Activated T-helper 2 cell treated with anti-CD3 and anti-CD28 coated beads, Interferon-gamma antibody, Interleukin-2, Interleukin-4, amounts not matched to agents 10 μg/mL and 5 μg/mL and 100 μg/mL, durations not matched to agents 14 hours and 24 hours and 36 hours (primary cell): ENCODE measurements at places on chromosomes 11 and 22. TPM values are rescaled to one million over a fixed set of nuclear protein-coding genes. Genes with fewer than 3 reads are reported as not detected.

The MB gene
- 0.50 and 0.67 TPM in 2 replicates for total RNA-seq

The GGTLC3 gene
- not detected in 2 replicates for total RNA-seq

- DNase-seq, result no peak
Measured at GRCh38 chr11:67600324-67601029, 6.3 kb upstream of the NDUFV1 start.

The SLC37A2 gene
- total RNA-seq, result 0.44 and 0.52 TPM in 2 replicates

The UPK3A gene
- total RNA-seq, result not detected in 2 replicates

GRCh38 chr22:26681395-26681821 is 24.0 kb downstream of the MIAT start:
- DNase-seq, result no peak

GRCh38 chr11:96178049-96178886 is 164.7 kb downstream of the MAML2 start:
- no peak for DNase-seq

DNA sequence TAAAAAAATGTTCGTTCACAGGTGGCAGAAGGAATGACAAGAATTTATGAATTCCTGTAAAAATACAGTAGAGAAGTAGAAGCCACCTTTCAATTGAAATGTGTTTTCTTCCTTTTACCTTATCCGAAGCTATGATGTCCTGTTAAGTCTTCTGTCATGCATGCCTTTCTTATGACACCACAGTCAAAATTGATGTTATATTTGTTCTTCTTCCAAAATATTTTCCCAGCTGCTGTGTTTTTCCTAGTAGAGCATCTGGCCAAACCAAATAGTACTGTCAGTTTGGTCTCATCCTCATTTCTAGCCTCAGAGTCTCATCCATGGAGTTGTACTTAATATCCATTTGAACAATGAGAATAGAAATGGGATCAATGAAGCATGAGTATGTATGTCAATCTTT is 206.1 kb downstream of the PGR start:
- no peak for DNase-seq

DNA sequence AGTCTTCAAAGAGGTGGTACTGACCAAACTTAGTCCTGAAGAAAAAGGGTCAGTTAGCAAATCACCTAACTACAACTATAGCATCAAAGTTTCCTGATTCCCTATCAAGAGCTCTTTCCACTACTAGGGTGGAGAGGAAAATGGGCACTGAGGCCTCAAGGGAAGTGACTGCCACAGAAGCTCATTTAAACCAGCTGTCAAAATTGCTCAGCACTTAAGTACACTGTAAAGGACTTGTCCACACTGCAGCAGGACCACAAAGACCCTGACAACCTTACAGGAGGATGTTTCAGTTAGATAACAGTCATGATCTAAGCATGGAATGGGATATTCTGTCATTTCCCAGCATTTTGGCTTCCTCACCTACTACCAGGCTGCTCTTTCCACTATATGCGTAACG is 33.0 kb downstream of the FAM168A start:
- DNase-seq, result no peak

The YPEL1 gene
- total RNA-seq, result 1.5 and 1.9 TPM in 2 replicates

The PIWIL4 gene
- 0.67 and 0.84 TPM in 2 replicates for total RNA-seq

DNA sequence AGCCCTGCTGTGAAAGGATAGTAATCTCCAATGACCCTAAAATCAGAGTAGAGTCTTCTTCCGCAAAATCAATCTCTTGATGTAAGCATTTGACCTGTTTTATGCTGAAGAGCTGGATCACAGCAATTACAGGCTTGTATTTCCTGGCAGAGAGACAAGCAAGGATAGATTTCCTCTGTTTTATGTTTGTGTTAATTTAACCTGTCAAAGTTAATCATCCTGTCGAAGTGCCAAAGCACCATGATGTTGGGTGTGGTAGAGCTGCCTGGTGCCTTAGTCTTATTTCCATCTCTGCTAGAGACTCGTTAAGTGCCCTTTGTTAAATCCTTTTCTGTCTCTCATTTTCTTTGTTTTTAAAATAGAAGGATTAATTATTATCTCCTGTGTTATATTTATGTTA is 248.1 kb downstream of the CNTN5 start:
- DNase-seq, result no peak

GRCh38 chr11:11430431-11430830 is 77.4 kb upstream of the CSNK2A3 start:
- no peak for DNase-seq

GRCh38 chr11:65918211-65919140 is at the start of gene C11orf68:
Gene C11orf68, minus strand, starts transcription at chr11:65919062. Its CDS starts 31 bp downstream, at chr11:65919031.
- no peak for DNase-seq

DNA sequence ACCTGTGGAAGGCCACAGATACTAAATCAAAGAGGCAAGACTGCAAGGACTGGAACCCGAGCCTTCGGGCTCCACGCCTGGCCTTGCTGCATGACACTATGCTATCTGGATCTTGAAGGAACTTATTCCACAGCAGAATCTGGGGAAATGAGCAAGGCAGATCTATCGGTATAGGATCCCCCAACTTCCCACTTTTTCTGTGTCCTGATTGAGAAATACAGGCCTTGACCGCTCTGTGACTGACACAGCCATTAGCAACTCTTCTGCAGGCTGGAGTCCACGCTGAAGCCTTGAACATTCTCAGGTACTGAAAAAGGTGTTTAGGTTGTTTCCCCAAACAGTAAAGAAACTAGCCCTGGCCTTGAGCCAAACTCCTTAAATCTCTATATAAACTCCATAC is 241.2 kb upstream of the NARS2 start:
- no peak for DNase-seq

- DNase-seq, result no peak
Measured at GRCh38 chr11:1256257-1257045, 33.6 kb downstream of the MUC5B start.

DNA sequence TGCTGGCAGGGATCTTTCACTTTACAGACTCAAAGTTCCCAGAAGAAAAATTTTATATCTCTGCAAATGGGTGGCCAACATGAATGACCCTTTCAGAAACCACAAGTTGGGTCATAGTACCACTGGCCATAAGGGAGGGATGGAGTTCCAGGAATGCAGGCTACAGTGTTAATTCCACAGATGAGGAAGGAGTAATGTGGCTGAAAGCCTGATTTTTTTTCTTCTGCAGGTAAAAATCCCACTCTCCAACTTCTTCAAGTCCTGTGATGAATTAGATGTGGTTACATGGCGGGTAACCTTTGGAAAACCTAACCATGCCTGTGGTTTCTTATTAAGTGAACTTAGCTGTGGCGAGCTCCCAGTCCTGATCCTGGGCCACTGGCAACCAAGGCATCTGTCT is 103.2 kb downstream of the SLC1A2 start:
- DNase-seq, result no peak

The ROM1 gene
- total RNA-seq, result 1.4 and 2.8 TPM in 2 replicates

The C11orf16 gene
- total RNA-seq, result not detected in 2 replicates

The TMPRSS6 gene
- total RNA-seq, result 9.2 and 10.2 TPM in 2 replicates

DNA sequence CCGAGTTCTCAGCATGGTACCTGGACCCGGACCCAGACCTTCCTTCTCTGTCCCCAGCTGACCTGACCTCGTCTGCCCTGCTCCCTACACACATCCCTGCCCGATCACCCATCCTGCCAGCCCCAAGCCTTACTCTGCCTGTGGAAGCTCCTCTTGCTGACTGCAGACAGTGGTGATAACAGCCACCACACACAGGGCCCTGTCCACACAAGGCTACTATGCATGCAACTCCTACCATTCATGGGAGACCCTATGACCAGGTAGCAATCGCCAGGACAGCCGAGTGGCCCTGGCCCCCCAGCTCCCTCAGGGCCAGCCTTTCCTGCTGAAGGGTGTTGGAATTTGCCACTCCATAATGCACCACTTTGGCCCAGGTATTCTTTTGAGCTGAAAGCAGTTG is 233.6 kb downstream of the BRD1 start:
- no peak for DNase-seq
